ENCODE measurements at places on chromosomes 13 and 19.

DNA sequence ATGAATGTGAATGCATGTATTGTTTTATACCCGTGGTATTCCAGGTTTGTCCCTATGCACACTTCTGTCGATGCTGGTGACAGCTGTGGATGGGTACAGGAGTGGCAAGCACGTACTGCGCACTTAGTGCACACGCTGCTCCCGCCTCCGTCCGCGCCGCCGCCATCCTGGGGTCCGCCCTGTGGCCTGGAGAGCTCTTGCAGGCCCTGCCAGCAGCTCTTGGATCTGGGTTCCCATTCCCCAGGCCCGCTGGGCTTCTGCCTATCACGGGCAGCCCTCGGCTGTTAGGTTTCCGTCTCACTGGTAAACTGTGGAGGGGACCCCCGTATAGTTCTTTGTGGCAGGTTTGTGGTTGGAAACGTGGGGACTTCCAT is 4.0 kb downstream of the GNA11 start:
- DNase-seq: no peak

GRCh38 chr13:35014606-35015213 is 72.6 kb downstream of the NBEA start:
- DNase-seq: no peak

DNA sequence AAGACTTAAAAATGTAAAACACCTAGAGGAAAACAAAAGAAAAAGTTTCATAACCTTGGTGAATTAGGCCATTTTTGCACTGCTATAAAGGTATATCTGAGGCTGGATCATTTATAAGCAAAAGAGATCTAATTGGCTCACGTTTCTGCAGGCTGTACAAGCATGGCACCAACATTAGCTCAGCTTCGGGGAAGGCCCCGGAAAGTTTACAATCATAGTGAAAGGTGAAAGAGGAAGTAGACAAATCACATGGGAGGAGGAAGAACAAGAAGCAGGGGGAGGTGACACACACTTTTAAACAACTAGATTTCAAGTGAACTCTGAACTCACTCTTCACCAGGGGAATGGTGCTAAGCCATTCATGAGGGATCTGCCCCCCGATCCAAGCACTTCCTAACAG is 1358.5 kb upstream of the PCDH9 start:
- DNase-seq: no peak

GRCh38 chr19:40421993-40422747 is 3.6 kb downstream of the SERTAD1 start:
- DNase-seq: no peak

DNA sequence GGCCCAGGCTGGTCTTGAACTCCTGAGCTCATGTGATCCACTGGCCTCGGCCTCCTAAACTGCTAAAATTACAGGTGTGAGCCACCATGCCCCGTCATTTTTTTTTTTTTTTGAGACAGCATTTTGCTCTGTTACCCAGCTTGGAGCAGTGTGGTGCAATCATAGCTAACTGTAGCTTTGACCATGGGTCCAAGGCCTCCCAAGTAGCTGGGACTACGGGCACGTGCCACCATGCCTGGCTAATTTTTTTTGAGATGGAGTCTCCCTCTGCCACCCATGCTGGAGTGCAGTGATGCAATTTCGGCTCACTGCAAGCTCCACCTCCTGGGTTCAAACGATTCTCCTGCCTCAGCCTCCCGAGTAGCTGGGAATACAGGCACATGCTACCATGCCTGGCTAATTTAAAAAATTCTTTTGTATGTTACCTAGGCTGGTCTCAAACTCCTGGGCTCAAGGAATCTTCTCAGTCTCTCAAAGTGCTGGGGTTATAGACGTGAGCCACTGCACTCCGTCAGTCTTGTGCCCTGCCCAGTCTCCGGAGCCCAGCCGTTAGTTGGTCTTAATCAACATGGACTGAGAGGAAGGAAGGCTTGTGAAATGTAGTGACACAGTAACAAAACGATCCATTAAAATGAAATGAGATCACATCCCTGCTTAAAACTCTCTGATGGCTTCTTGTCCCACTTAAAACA is 1.4 kb upstream of the LRG1 start:
- no peak for DNase-seq

- DNase-seq: no peak
These were observed 217.0 kb downstream of the SPRY2 start for GRCh38 chr13:80123945-80124344.

GRCh38 chr13:113981194-113981605 is 7.3 kb upstream of the C13orf46 start:
- no peak for DNase-seq

- no peak for DNase-seq
These were observed 10.8 kb downstream of the ZIC5 start for GRCh38 chr13:99960663-99961311.

- no peak for DNase-seq
These were observed 7.3 kb downstream of the ATP4B start for GRCh38 chr13:113650731-113651148.

GRCh38 chr19:28549680-28550277 is 663.2 kb downstream of the UQCRFS1 start:
- DNase-seq: no peak

GRCh38 chr19:20051841-20052768 is 12.8 kb upstream of the ZNF682 start:
- peak; percentile 72 for DNase-seq

- no peak for DNase-seq
These were observed 2.1 kb downstream of the PNMA8C start for GRCh38 chr19:46426506-46427162.

- DNase-seq: no peak
These were observed 654 bp upstream of the MEGF8 start for GRCh38 chr19:42324655-42325307.

DNA sequence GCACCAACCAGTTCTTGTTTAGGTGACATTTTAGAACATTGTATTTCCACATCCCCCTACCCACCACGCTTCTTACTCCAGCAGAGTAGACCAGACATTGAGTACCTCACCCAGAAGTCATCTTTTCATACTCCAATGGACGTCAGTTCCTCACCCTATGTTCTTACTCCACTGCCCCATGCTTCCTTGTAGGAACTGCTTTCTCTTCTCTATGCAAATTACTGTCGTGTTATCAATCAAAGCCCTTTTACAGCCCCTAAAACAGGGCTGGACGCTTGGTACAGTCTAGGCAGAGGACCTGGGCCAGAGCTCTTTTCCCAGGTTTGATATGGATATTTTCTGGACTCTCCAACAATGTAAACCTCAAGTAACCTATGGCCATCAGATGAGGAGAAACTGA is 58.2 kb downstream of the USP12 start:
- DNase-seq: no peak

GRCh38 chr13:42114912-42115311 is 66.5 kb downstream of the DGKH start:
- DNase-seq: no peak

GRCh38 chr19:58355908-58356765 is 2.8 kb upstream of the A1BG start:
- DNase-seq: peak; percentile 29

DNA sequence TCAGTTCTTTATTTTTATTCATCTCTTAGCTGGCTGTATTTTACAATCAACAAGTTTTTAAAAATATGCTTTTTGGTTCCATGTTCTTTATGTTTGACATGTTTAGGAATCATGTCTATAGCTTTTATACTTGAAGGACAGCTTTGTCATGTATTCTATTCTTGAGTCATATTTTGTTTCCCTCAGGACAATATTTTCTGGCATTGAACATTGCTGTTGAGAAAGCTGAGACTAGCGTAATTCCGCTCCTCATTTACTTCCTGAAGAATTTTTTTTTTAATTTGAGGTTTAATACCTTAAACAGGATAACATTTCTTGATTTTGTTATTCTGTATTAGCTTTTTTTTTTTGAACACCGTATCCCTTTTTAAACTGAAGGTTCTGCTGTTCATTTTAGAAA is 53.2 kb downstream of the RB1 start:
- no peak for DNase-seq

DNA sequence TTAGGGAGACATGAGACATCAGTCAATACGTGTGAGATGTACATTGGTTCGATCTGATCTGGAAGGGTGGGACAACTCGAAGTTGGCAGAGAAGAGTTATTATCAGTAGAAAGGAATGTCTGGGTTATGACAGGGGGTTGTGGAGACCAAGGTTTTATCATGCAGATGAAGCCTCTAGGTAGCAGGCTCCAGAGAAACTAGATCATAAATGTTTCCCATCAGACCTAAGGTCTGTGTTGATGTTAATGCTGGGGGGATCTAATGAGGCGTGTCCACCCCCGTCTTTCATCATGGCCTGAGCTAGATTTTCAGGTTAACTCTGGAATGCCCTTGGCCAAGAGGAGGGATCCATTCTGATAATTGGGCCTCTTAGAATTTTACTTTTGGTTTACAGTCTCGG is 187.0 kb upstream of the KL start:
- DNase-seq: no peak

DNA sequence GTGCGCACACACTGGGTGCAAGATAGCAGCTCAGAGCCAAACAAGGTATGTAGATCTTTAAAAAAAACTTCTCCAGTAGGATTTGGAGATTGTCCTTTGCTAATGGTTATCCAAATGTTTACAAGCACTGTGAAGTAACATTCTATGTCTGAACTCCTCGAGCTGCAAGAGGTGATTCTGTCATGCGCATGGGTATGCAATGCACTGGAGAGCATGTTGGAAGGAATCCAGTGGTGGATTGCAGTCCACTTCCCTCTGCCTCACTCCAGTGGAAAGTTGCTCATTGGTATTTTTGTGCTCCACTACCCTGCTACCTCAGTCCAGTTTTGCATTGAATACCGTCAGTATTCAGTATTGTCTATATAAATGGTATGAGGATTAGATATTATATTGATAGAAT is 132.1 kb downstream of the ATP8A2 start:
- DNase-seq: no peak

DNA sequence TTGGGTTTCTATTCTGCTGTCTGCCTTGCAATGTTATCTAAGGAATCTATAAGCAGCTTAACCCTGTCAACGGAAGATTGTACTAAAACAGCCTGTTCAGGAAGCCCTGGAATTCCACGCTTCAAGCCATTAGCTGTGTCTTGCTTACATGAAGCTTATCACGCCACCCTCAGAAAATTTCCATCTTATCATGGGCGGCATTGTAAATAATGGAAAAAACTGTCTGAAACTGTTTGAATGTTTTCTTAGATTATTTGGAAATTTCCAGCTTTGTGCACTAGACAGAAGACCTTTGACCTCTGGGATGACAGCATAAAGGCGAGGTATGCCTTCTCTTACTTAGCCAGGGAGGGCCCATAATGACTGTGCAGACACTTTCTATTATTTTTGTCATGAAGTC is 319.7 kb downstream of the KCNRG start:
- DNase-seq: no peak

DNA sequence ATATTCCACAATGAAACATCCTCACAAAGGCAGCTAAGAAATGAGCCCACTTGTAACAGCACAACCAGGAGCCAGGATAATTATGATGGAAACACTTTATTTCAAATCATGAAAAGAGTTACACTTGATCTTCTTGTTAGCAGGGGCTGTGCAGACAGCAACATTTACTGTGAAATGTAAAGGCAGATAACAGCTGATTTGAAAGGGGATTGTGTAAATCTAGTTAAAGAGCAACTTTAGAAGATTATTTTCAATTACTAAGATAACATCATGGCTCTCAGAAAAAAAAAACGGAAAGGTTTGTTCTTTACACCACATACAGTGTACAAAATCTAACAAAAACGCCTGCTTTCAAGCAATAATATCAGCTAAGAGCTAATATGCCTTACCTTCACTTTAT is 22.4 kb downstream of the ENOX1 start:
- DNase-seq: no peak

- no peak for DNase-seq
These were observed 476.2 kb downstream of the KLF12 start for GRCh38 chr13:73657821-73658540.

GRCh38 chr13:36829753-36830152 is 10.7 kb downstream of the RFXAP start:
- no peak for DNase-seq

GRCh38 chr13:91482427-91482826 is 84.0 kb downstream of the GPC5 start:
- no peak for DNase-seq

- no peak for DNase-seq
These were observed 15.5 kb downstream of the SERP2 start for GRCh38 chr13:44389060-44389666.

DNA sequence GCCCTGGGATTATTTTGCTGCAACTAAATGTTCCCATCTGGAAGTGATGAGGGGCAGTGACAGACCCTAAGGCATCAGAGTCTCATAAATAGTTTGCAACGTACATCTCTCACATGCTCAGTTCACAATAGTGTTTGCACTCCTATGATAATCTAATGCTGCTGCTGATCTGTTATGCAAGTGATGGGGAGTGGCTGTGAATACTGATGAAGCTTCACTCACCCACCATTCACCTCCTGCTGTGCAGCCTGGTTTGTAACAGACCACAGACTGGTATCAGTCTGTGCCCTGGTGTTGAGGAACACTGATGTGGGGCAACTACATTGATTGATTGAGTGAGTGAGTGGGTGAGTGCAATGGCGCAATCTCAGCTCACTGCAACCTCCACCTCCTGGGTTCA is 54.9 kb downstream of the ZNF726 start:
- DNase-seq: no peak

- DNase-seq: no peak
These were observed at the start of gene NMRK2 for GRCh38 chr19:3932931-3933810. NMRK2 (plus strand) TSS chr19:3933069; CDS start chr19:3933672, 603 bp downstream.

DNA sequence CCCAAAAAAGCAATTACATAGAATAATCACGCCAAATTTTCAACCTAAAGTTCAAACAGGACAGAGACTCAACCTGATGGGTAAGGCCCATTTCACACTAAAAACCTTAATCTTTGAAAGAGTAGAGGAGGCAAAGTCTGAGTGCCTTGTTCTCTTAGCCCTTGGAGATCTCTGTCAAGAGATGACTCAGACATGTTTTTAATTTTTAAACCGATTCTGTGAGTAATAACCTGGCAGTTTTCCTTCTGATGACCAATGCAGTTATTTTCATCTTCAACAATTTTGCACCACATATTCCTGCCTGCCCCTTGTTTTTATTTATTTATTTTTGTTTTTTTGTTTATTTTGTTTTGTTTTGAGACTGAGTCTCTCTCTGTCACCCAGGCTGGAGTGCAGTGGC is 11.5 kb upstream of the TNFSF9 start:
- no peak for DNase-seq

Measured in CD4-positive, alpha-beta T cell treated with Interleukin-10 for 1 hour (primary cell).